ENCODE measurements at places on chromosomes 6 and 20. TPM values are rescaled to one million over a fixed set of nuclear protein-coding genes. Genes with fewer than 3 reads are reported as not detected.
A peak's percentile ranks its signal among the peaks of the same experiment; 100 is the strongest.

DNA sequence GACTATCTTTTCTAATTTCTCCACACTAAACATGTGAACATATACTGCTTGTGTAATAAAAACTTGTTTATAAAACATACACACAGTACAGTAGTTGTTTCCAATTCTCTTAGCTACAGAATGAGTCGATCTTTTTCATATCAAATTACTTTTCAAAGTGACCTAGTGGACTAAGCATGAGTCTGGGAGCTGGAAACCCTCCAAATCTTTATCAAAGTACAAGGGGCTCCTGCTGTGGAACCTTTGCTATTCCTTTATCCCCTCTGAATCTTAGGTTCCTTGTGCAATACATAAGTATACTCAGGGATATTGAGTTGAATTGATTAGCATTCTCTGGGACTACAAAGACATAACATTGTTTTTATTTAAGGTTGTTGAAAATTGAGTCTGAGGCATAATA, 48.7 kb upstream of the TAB2 start:
- no peak for ATAC-seq

The ARFGEF2 gene
- 22.6 TPM for total RNA-seq

The C20orf144 gene
- not detected for total RNA-seq

The KIF25 gene
- total RNA-seq: not detected

DNA sequence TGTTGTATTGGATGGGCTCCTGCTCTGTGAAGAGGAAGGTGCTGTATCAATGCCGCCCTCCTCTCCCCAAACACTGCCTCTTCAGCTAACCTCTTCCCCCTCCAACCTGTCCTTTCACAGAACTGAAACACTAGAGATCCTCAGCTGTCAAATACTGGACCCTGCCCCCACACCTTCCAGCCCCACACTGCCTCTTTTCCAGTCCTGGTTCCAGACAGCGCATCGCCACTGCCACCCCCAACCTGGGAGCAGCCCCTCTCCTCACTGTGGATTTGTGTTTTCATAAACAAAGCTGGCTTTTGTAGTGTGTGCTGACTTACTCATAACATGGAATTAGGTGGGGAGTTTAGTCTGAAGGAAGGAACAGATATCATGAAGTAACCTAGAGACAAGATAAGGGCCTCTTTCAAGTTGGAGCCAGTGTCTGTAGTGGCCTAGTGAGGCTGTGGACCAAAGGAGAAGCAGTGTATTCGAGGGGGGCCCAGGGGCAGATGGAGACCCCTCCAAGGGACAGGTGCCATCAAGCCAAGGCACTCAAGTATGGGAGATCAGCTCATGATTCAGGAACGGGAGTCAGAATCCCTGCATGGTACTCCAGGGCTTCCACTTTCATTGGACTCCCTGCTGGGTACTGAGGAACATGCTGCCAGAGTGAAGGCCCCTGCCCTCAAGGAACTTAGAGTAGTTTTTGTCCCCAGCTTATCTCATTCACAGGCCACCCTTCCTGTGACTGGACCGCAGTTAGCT, 2.1 kb downstream of the SCUBE3 start:
- ATAC-seq: no peak

The GTSF1L gene
- total RNA-seq: not detected

- ATAC-seq: no peak
Observed at GRCh38 chr6:43738267-43738676, 31.7 kb upstream of the VEGFA start.

The MYBL2 gene
- total RNA-seq: 17.1 TPM

DNA sequence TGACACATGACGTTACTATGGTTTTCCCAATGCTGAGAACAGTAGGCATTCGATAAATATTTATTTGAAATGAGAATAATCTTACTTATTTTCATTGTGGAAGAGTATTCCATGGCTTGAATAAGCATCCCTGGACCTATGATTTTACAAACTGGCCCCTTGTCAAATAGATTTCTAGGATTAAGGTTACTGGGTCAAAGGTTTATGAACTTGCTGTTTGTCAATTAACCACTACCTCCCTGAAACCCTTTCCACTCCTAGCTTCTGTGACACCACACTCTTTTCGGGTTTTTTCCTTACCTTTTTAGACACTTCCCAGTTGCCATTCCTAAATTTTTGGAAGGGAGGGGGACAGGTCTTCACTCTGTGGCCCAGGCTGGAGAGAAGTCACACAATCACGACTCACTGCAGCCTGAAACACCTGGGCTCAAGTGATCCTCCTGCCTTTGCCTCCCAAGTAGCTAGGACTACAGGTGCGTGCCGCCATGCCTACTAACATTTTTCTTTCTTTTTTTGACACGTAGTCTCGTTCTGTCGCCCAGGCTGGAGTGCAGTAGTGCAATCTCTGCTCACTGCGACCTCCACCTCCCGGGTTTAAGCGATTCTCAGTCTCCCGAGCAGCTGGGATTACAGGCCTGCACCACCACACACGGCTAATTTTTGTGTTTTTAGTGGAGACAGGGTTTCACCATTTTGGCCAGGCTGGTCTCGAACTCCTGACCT, 5.1 kb upstream of the SRSF6 start:
- ATAC-seq: no peak

DNA sequence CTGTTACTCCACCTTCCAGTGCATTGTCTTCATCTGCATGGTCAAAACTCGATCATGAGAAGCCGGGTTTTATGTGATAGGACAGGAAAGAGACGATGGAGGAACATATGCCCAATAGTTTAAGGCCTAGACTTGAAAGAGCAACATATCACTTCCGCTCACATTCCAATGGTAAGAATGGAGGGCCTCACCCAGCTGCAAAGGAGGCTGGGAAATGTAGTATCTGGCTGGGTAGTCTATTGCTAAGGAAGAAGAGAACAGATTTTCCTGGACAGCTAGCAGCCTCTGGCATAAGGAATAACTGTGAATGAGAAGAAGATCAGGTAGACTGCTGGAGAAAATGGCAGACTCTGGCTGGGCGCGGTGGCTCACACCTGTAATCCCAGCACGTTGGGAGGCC, 19.2 kb downstream of the FITM2 start:
- no peak for ATAC-seq

The SOX18 gene
- 5.4 TPM for total RNA-seq

- ATAC-seq: no peak
Observed at GRCh38 chr20:3245711-3246110, 6.7 kb upstream of the SLC4A11 start.

DNA sequence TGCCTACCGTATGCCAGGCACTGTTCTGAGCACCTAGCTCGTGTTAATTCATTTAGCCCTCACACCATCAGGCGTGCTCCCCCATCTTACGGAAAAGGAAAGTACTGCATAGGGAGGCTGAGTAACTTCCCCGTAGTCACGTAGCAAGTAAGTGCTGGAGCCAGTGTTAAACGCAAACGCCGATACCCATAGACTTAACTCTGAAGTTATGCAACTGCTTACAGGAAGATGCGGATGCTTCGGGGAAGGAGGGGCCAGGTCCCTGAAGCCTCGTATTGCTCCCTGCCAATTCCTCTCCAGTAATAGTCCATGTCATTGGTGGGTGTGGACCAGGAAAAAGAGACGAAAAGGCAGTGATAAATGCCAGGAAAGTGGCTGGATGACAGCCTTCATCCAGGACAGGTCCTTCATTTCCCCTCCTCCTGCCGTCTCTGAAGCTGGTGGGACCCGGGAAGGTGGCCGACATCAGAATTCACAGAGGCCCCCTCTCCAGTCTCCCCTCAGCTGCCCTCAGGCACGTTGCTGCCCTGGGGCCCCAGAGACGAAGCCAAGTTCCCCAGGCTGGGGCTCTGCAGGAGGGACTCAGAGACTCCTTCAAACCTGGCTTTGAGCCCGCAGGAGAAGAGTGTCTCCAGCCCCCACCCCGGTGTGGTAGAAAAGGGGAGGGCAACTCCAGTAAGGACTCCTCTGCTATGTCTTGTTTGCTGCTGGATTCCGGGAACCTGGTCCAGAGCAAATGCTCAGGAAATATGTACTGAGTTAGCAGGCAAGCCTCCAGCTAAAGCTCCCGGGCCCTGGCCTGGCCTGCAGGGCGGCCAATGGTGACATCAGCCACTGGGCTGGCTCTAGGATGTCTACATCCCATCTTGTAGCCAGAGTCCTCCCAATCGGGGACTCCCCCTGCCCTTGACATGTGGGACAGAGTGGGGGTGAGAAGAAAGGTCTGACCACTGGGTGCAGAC, 37.8 kb downstream of the RAB44 start:
- peak; percentile 83 for ATAC-seq

- no peak for ATAC-seq
Observed at GRCh38 chr6:12335131-12335527, 45.0 kb downstream of the EDN1 start.

GRCh38 chr6:1481286-1481685, 91.9 kb downstream of the FOXF2 start:
- peak; percentile 27 for ATAC-seq

- no peak for ATAC-seq
Observed at GRCh38 chr20:38141204-38141888, 23.7 kb downstream of the TGM2 start.

The HSPA12B gene
- total RNA-seq: 1.2 TPM

- no peak for ATAC-seq
Observed at GRCh38 chr6:10276106-10276505, 138.8 kb downstream of the TFAP2A start.

GRCh38 chr6:70479236-70479635, 65.9 kb downstream of the FAM135A start:
- ATAC-seq: no peak

The FKBP1C gene
- not detected for total RNA-seq

GRCh38 chr20:45948261-45948733, 13.8 kb downstream of the PCIF1 start:
- ATAC-seq: no peak

DNA sequence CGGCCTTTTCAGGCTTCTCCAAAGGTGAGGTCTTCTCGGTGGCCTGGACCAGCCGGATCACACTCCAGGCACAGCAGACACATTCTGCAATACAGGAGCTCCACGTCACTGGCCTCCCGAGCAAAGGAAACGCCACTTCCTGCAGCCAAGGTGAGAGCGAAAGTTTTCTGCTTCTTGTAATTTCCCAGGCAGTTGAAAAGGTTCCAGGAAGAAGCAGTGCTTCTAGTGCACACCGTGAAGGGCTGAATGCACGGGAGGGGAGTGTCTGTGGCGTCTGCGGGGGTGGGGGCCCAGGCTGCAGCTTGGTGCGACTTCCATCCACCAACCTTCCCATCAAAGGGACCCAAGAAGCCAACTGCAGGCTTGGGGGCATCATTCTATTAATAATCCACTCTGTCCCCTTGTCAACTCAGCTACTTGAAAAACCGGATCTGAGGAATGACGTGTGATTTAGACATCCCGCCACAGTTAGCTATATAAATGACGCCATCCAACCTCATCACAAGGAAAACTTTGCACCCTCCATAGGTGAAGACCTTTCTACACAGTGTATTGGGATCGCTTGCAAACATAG, 61.1 kb downstream of the NFATC2 start:
- no peak for ATAC-seq

The AVP gene
- total RNA-seq: not detected

The RIMS4 gene
- total RNA-seq: 0.08 TPM

DNA sequence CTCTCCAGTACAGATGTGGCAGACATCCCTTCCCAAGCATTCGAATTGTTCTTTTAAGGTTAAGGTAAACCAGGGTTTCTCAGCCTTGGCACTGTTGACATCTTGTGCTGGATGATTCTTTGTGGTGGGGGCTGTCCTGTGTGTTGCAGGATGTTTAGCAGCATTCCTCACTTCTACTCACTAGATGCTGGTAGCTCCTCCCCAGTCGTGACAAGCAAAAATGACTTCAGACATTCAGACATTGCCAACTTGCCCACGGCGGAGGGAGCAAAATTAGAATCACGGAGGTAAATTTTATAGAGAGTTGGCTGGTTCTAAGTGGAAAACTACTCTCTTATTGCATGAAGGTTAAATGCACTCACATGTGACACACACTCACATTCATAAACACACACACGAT, 188.7 kb downstream of the GMPR start:
- ATAC-seq: no peak

- ATAC-seq: peak; percentile 7
Observed at GRCh38 chr6:125169058-125169457, 15.5 kb downstream of the TPD52L1 start.

The POU5F1 gene
- 0.40 TPM for total RNA-seq

The SLC22A2 gene
- not detected for total RNA-seq

GRCh38 chr20:50591233-50591852, 81.2 kb downstream of the PTPN1 start:
- no peak for ATAC-seq

The CAGE1 gene
- total RNA-seq: 0.28 TPM

The NCOA3 gene
- total RNA-seq: 29.1 TPM

Data from esophagus mucosa (tissue), 1 donor.